SW 1271 (cell line): ENCODE measurements at places on chromosomes 3 and 15.
A peak's percentile ranks its signal among the peaks of the same experiment; 100 is the strongest.

DNA sequence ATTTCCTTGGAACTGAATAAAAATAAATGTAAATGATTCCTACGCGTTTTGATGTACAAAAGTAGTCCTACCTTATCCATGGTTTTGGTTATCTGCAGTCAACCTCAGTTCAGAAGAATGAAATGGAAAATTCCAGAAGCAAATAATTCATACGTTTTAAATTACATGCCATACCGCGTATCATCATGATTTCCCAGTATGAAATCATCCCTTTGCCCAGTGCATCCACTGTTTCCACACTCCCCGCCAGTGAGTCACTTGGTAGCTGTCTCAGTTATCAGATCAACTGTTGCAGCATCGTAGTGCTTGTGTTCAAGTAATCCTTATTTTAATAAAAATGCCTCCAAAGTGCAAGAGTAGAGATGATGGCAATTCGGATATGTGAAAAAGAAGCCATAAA is 9.1 kb upstream of the MFSD1 start:
- DNase-seq: no peak

GRCh38 chr15:68492855-68493254 is 60.9 kb upstream of the ITGA11 start:
- no peak for DNase-seq

DNA sequence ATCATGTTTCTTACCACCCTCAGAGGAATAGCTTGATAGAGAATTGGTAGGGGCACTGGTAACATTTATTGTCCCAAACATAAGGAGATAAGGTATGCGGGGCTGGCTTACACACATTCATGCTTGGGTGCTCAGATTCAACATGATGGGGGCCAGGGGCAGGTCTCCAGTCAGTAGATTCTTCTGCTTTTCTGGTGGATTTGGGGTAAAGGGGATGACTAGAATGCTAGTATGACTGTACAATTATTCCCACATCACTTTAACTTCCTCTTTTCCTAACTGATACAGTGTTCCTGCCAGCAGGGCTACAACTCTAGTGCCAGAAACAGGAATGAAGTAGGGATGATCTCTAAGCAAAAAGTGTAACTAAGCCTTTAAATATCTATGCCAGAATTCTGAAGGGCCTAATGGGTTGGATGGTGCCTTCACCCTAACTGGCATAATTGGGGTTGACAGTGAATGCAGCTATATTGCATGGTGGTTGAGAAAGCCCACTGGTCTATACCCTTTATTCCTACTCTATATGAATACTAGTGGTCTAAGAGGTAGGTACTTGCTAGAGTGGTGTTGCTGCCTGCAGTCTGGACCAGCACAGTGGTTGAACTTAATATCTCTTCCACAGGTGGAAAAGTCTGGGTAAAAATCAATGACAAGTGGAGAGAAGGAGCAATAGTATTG is 117.4 kb downstream of the IL12A start:
- DNase-seq: no peak

- DNase-seq: peak; percentile 59
Observed at GRCh38 chr15:85865070-85865684, 70.5 kb upstream of the KLHL25 start.

- DNase-seq: no peak
Observed at GRCh38 chr3:4888913-4889846, 90.1 kb upstream of the BHLHE40 start.

GRCh38 chr3:60552581-60552980 is 698.7 kb downstream of the FHIT start:
- no peak for DNase-seq

GRCh38 chr15:74460298-74460697 is 662 bp downstream of the UBL7 start:
- DNase-seq: no peak

- no peak for DNase-seq
Observed at GRCh38 chr3:124140746-124141145, 148.8 kb upstream of the ROPN1 start.

- DNase-seq: no peak
Observed at GRCh38 chr3:176794406-176794805, 402.9 kb downstream of the TBL1XR1 start.

- no peak for DNase-seq
Observed at GRCh38 chr3:138063416-138063815, 52.0 kb downstream of the DZIP1L start.

GRCh38 chr3:98869391-98869790 is 32.1 kb downstream of the DCBLD2 start:
- no peak for DNase-seq
